ENCODE measurements at places on chromosomes 6 and 20. TPM values are rescaled to one million over a fixed set of nuclear protein-coding genes. Genes with fewer than 3 reads are reported as not detected.

KPNA5 gene
- total RNA-seq = 0.96 TPM

APOM gene
- not detected for total RNA-seq

OLIG3 gene
- total RNA-seq = not detected

NFKBIE gene
- total RNA-seq = 1.9 TPM

BAG2 gene
- total RNA-seq = 7.7 TPM

CLDN20 gene
- not detected for total RNA-seq

DNA sequence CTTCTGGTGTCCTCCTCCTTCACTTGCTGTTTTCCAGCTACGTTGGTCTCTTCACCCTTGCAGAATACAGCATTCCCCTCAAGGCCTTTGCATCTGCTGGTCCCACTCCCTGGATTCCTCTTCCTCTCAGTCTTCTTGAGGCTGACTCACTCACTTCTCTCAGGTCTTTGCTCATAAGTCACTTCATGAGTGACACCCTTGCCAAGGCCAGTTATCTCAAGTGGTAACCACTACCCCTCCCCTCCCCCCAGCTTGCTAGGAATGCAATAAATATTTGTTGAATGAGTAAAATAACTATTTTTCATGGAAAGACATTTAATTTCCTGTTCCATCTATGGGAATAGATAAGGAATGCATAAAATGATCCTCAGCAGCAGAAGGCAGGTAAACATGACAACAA is 131.7 kb downstream of the PLCB4 start:
- H3K4me1 ChIP-seq = no peaks in the 10 kb centered on the region
- no peaks in the 10 kb centered on the region for H3K27me3 ChIP-seq
- H3K4me3 ChIP-seq = no peak overlapping the region
- no peak overlapping the region for H3K27ac ChIP-seq
- no peak for DNase-seq

- DNase-seq = no peak
- H3K27me3 ChIP-seq = no peaks in the 10 kb centered on the region
- no peak overlapping the region for H3K4me3 ChIP-seq
- no peaks in the 10 kb centered on the region for H3K36me3 ChIP-seq
- H3K27ac ChIP-seq = no peak overlapping the region
Observed at GRCh38 chr6:53813801-53814200, 19.0 kb downstream of the LRRC1 start.

DNA sequence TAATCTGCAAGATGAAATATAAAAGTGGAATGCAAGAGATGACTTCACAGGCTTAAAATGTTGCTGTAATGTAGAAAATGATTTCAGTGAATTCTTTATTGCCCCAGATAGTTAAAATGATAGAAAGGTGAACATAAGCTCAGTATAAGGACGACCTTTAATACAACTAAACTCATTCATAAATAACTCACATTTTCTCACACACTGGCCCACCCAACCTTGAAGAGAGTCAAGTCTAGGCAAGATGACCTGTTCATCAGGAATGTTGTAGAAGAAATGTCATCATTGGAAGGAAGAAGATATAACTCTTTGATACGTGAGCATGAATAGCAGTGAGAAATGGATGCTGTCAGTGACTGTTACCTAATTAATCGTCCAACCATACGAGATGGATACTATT is 111.1 kb upstream of the SASH1 start:
- no peaks in the 10 kb centered on the region for H3K4me1 ChIP-seq
- H3K27me3 ChIP-seq = no peaks in the 10 kb centered on the region
- no peak overlapping the region for H3K27ac ChIP-seq
- no peak overlapping the region for H3K4me3 ChIP-seq
- no peak for DNase-seq

DNA sequence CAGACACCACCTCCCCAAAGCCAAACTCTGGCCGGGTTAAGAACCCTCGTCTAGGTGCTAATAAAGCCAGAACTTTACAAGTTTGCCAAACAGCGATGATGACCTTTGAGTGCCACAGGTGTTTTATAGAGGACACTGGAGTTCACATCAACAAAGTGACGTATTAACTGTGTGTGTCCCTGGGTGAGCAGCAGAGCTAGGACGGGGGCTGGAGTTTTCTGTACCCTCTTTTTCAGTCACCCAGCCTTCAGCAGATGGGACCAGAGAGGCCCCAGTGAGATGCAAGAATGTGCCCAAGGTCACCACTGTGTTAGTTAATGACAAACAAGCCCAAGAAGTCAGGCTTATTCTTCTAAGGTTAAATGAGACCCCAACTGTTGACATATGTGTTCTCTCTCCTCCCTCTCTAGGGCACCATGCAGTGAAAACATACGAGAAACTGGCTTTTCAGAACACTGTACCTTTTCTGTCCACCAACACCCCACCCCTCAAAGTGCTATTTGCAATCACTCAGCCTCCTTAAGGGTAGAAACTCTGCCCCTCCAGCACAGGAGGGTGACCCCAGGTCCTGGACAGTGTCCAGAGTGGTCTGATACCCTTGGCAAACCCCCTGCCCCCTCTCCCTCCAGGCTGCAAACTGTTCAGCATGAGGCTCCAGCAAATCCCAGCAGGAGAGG is 5.2 kb downstream of the SDC4 start:
- peak overlapping the region; percentile 80 for H3K4me3 ChIP-seq
- peaks cover 51% of the 10 kb centered on the region for H3K4me1 ChIP-seq
- H3K27ac ChIP-seq = peak overlapping the region; percentile 96
- H3K27me3 ChIP-seq = no peaks in the 10 kb centered on the region

GRCh38 chr6:170025935-170026750 is 264.7 kb downstream of the DLL1 start:
- no peak overlapping the region for H3K27ac ChIP-seq
- no peak overlapping the region for H3K4me3 ChIP-seq
- no peak for DNase-seq
- no peaks in the 10 kb centered on the region for H3K36me3 ChIP-seq
- no peaks in the 10 kb centered on the region for H3K4me1 ChIP-seq

GRCh38 chr6:86744048-86744447 is 193.3 kb upstream of the HTR1E start:
- H3K27me3 ChIP-seq = no peaks in the 10 kb centered on the region
- H3K4me3 ChIP-seq = no peak overlapping the region
- no peak for DNase-seq
- no peaks in the 10 kb centered on the region for H3K4me1 ChIP-seq
- no peaks in the 10 kb centered on the region for H3K36me3 ChIP-seq

- no peaks in the 10 kb centered on the region for H3K36me3 ChIP-seq
- no peak overlapping the region for H3K4me3 ChIP-seq
- no peaks in the 10 kb centered on the region for H3K4me1 ChIP-seq
- no peaks in the 10 kb centered on the region for H3K27me3 ChIP-seq
- no peak overlapping the region for H3K27ac ChIP-seq
Observed at GRCh38 chr6:106056060-106056745, 29.9 kb upstream of the PRDM1 start.

GRCh38 chr6:105868823-105869460 is 217.2 kb upstream of the PRDM1 start:
- H3K36me3 ChIP-seq = no peaks in the 10 kb centered on the region
- H3K4me3 ChIP-seq = no peak overlapping the region
- DNase-seq = no peak
- H3K4me1 ChIP-seq = no peaks in the 10 kb centered on the region
- H3K27ac ChIP-seq = no peak overlapping the region

- DNase-seq = no peak
- no peaks in the 10 kb centered on the region for H3K4me1 ChIP-seq
- H3K27me3 ChIP-seq = no peaks in the 10 kb centered on the region
Observed at GRCh38 chr20:16381444-16381843, 191.8 kb downstream of the KIF16B start.

DNA sequence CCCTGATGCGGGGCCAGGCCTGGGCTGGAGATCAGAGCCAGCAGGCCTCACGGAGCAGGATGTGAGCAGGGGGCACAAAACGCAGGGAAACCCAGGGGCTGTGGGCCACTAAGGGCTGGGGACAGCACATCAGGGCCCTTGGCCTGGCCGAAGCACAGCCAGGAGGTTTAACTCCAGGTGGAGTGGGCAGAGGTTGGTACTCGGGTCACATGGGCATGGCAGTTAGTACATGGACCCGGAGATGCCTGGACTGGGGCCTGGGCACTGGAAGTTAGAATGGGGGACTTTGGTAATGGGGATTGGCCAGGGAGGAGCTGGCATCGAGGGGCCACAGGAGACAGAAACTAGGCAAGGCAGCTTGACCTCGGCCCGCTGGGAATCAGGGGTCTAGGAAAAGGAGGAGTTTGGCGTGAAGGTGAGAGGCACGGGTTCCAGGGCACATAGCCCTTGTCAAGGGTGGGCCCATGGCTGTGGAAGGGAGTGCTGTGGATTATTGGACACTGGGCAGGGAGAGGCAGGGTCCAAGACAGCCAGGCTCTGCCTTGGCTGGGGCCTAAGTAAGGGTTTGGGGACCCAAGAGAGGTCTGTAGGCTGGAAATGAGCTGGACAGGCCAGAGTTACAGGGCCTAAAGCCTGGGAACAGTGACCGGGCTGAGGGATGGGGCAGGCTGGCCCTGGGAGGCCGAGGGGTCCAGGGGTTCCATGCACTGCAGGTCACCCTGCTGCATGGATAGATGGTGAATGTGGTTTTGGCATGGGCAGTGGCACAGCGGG is 41.6 kb upstream of the CD93 start:
- H3K36me3 ChIP-seq = no peaks in the 10 kb centered on the region
- no peak overlapping the region for H3K27ac ChIP-seq
- no peaks in the 10 kb centered on the region for H3K4me1 ChIP-seq
- DNase-seq = no peak

DNA sequence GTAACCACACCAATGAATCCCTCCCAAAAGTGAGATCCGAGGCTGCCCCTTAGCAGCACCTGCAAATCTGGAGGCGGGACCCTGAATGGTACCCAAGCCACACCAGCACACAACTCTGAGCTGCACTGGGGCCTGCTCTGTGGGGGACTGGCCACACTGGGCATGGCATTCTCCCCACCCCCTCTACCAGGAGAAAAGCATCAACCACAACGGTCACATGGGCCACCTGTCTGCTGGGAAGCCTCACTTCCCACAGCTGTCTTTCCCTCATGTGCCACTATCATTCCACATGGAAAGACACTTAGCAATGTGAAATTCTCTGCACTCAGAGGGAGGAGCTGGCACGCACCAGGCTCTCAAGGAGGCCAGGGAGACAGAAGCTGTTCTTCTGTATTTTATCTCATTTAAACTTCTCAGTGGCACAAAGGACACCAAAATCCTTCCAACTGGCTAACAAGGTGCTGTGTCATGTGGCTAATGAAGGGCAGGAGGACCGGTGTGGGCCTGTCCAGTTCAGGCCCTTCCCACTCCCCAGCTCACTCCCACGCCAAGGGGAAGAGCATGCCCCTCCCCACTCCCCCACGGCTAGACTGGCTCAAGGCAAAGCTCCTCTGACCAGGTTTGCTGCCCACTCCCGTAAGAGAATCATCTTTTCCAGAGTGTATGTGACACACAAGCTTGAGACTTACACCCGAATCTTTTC is 19.0 kb downstream of the YTHDF1 start:
- no peaks in the 10 kb centered on the region for H3K4me1 ChIP-seq
- H3K27ac ChIP-seq = no peak overlapping the region
- no peaks in the 10 kb centered on the region for H3K27me3 ChIP-seq
- no peak for DNase-seq
- H3K36me3 ChIP-seq = peaks cover 6% of the 10 kb centered on the region

DNA sequence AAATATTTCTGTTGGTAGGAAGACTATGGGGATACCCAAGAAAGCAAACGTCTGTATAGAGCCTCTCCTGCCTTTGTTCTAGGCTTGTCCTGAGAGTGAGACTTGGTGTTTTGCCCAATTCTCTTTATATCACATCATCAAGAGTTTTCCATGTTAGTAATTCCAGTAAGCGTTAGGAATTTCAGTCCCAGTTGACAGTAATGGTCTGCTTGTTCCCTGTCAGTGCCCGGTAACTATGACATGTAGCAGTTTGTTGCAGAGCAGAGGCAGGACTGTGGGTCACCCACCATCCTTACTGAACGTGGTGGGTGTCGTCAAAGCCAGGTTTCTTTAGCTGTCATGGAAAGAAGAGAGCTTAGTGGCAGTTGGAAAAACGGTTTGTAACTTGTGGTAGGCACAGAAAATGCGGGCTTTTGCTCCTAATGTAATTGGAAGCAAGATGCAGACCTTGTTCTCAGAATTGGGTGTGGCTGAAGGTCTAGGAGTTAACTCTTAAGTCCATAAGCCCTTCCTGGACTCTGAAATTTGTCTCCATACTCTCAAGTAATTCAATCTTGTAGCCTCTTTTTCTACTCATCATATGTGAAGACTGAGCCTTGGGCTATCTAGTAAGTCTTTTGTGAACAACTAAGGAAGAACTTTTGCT is 188.8 kb downstream of the TMEM242 start:
- peak overlapping the region; percentile 13 for H3K27ac ChIP-seq
- H3K4me1 ChIP-seq = no peaks in the 10 kb centered on the region
- H3K4me3 ChIP-seq = no peak overlapping the region
- no peaks in the 10 kb centered on the region for H3K27me3 ChIP-seq
- peaks cover 8% of the 10 kb centered on the region for H3K36me3 ChIP-seq

- no peaks in the 10 kb centered on the region for H3K27me3 ChIP-seq
- H3K4me1 ChIP-seq = no peaks in the 10 kb centered on the region
Observed at GRCh38 chr6:19070520-19070919, 683.4 kb downstream of the RNF144B start.

DNA sequence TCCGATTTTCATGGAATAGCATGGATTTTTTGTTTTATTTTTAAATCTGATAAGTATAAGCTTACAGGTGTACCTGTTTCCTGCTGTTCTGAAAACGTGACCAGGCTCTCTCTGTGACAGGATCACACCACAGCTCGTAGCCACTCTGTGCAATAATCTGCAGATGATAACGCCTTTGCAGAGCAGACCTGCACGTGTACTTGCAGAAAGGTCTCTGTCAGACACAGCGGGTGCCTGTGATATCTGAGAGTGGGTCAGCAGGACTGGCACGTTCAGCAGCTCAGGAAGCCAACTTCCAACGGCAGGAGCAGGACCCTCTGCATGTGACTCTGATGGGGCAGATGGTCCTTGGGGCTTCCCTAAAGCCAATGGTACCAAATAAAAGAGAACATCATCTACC is 68.6 kb upstream of the HDDC2 start:
- no peaks in the 10 kb centered on the region for H3K36me3 ChIP-seq
- DNase-seq = no peak
- H3K4me3 ChIP-seq = no peak overlapping the region
- H3K27me3 ChIP-seq = no peaks in the 10 kb centered on the region
- no peaks in the 10 kb centered on the region for H3K4me1 ChIP-seq
- no peak overlapping the region for H3K27ac ChIP-seq

DNA sequence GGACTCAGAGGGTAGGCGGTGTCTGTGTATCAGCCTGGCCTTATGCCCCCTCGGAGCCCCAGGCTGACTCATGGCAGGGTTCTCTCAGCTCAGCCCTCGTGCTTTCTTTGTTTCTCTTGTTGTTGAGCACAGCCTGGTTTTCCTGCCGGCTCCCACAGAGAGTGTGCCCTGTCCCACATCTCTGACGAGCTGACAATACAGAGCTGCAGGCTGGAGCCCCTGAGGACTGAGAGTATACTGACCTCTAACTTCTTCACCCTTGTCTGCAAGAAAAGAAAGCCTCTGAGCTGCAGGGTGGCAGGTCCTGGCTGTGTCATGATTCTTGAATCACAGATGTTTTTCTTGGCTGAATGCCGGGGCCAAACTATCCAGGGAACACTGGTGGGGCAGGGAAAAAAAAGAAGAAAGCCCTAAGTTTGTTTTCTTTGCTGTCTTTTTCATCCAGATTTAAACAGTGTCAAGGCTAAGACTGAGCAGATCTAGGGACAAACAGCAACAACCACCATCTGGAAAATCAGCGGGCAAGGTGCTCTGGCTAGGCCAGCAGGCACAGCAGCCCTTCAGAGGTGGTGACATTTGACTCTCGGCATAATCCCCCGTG is 63.3 kb upstream of the ZNF133 start:
- peak overlapping the region; percentile 7 for H3K4me3 ChIP-seq
- no peak for DNase-seq
- H3K36me3 ChIP-seq = no peaks in the 10 kb centered on the region
- H3K27ac ChIP-seq = peak overlapping the region; percentile 48
- no peaks in the 10 kb centered on the region for H3K27me3 ChIP-seq

Data from ascending aorta (tissue), 2 donors.